Amygdala (tissue), 56 donors: ENCODE measurements at places on chromosomes 3 and 15.

DNA sequence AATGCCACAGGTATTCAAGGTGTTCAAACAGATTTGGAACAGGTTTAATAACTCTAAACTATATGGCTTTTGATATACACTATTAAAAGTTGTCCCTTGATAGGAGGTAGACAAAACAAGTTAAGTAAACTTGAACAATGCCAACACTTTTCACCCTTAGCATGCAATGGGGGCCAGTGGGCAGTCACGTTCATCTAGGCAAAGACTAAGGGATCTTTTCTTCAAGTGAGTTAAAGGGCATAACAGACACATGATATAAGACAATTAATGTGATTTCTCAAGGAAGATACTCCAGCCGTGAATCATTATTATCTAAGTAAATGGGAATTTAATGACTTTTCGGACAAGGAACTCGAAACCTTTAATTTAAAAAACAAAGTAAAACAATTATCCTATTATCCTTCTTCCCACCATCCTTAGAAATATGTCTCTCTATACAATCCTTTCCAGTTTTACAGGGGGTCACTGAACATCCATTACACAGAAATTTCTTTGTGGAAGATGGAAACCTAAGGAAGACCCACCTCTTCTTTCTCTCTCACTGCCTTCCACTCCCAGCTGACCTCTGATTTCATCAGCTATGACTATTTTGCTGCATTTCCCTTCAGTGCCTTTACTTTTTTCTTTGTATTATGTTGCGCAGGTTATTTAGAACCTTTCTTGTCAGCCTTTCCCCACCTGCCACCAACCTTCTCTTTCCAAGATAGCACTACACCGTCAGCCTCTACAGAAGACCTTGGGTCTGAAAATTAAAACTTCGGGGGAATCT is 1.5 kb downstream of the CLDN1 start:
- no peak for DNase-seq

GRCh38 chr3:27708250-27708649 is 13.9 kb downstream of the EOMES start:
- DNase-seq: no peak

GRCh38 chr3:64916192-64916798 is 228.5 kb upstream of the ADAMTS9 start:
- no peak for DNase-seq

DNA sequence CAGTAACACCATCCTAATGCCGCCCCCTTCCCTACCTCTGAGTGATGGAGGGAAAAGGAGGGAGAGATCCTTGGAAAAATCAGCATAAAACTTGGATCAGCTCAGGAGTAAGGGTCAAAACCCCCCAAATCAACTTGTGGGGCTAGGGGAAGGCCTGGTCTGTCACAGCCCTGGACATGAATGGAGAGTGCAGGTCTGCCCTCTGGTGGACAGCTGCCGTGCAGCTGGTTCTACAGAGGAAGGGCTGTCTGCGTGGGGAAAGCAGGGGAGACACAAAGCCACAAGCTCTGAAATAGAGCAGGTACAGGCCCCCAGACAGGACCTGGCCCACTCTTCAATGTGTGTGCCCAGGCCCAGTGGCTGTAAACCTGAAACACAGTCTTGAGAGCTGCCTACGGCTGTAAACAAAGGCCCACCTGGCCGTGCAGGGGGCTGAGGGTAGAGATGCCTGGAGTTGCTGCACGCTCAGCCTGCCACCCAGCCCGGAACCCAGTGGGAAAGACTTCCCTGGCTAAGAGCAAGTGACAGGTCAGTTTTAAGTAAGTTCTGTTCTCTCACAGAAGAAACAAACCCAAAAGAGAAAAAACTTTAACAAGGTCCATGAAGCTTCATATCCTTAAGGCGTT is 16.4 kb downstream of the CLK3 start:
- no peak for DNase-seq

- no peak for DNase-seq
Observed at GRCh38 chr3:125079675-125080045, 23.9 kb upstream of the HEG1 start.

DNA sequence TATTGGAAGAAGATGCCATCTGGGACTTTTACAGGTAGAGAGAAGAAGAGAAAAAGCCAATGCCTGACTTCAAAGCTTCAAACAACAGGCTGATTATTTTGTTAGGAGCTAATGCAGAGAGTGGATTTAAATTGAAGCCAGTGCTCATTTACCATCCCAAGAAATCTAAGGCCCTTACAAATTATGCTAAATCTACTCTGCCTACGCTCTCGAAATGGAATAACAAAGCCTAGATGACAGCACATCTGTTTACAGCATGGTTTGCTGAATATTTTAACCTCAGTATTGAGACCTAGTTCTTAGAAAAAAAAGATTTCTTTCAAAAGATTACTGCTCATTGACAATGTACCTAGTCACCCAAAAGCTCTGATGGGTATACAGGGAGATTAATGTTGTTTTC is 16.2 kb downstream of the ARL14 start:
- DNase-seq: no peak

GRCh38 chr15:94610485-94610884 is 379.1 kb downstream of the MCTP2 start:
- DNase-seq: no peak

- no peak for DNase-seq
Observed at GRCh38 chr3:43528498-43529099, 93.2 kb downstream of the ANO10 start.

DNA sequence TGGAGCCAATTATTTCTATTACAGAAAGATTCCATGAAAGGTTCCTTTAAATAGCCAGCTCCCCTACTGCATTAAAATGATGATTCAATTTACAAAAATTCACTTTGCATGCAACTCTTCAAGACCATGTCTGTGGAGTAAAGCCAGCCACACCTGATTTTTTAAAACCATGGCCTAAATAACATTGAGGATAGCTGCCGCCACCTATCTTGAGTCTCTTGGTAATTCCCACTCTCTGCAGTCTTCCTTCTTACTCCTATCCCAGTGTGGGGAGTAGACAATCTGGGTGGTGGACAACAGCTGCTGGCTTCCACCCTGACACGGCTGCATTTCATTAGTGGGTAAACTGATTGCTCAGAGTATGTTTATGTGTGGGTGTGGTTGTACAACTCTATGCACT is 10.7 kb downstream of the LRTM1 start:
- no peak for DNase-seq

DNA sequence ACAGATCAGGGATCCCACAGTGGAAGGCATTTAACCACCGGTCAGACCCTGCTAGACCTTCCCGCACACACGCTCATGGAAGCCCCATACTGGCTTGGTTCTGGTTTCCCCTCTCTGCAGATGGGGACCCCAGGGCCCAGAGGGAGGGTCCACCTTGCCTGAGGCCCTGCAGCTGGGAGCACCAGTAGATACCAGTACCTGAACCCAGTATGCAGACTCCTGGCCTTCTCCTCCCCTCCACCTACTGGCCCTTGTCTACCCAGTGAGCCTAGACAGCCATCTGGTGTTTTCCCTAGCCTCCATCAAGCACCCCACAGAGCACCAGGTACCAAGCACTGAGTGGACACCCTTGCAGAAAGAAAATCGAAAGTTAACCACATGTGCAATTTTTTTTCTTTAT is 65.1 kb downstream of the MEGF11 start:
- no peak for DNase-seq

DNA sequence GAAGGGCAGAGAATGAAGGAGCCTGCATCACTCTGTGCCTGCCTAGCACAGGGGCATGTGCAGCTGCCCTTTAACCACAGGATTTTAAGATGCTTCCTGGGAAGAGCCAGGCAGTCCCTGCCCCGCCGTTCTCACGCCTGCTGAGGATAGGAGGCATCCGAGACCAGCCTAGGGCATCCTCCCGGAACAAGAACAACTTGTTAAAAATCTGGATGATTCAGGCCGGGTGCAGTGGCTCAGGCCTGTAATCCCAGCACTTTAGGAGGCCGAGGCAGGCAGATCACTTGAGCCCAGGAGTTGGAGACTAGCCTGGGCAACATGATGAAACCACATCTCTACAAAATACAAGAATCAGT is 15.2 kb downstream of the NRROS start:
- no peak for DNase-seq

- DNase-seq: no peak
Observed at GRCh38 chr15:57635300-57635909, 43.7 kb downstream of the MYZAP start.

GRCh38 chr3:64667138-64667537 is 20.7 kb downstream of the ADAMTS9 start:
- DNase-seq: no peak

DNA sequence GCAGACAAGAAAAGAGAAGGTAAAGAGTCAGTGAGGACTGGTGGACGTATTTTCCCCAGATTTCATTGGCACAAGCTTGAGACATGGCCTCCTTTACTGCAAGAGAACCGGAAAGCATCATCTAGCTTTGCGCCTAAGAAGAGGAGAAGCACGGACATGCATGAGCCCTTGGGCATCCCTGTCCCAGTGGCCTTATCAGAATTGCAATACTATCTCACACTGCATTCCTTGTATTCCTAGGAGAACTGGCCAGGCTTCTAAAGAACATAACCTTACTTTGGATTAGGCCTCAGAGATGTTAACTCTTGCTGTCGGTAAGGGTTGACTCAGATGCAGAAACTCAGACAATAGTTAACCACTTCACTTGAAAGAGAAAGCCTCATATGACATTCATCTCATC is 229.5 kb upstream of the PRICKLE2 start:
- no peak for DNase-seq

- no peak for DNase-seq
Observed at GRCh38 chr3:27678234-27678633, 43.9 kb downstream of the EOMES start.

GRCh38 chr3:172846103-172846561 is 95.6 kb downstream of the ECT2 start:
- no peak for DNase-seq

DNA sequence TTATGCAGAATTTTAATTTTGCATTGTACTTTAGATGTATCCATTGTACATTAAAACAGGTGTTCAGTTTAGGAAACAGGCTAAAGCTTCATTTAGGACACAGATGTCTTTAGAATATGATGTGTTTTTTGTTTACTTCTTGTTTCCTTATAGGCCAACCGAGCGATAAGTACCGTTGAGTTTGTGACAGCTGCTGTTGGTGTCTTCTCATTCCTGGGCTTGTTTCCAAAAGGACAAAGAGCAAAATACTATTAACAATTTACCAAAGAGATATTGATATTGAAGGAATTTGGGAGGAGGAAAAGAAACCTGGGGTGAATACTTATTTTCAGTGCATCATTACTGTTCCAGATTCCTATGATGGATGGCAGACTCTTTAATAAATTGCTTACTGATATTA is 29.4 kb downstream of the PLAAT1 start:
- no peak for DNase-seq

- no peak for DNase-seq
Observed at GRCh38 chr15:59244337-59244736, 37.7 kb downstream of the LDHAL6B start.

GRCh38 chr3:177979703-177980102 is 556.5 kb upstream of the KCNMB2 start:
- no peak for DNase-seq

DNA sequence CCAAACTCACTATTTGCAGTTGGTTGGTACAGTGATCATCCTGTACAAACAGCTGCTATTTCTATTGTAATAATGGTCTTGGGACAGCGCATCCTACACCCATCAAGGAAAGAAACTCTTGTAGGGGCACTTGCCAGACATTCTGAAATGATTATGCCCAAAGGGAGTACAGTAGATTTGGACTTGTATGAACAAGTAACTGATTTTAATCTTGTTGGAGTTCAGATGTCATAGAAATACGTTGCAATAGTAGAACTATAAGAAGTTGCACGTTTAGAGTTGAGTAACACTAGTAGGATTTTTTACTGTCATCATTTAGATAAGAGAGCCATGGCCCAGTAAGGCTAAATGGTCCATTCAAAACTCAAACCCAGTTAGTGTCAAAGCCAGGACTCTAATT is 192.8 kb downstream of the SATB1 start:
- DNase-seq: no peak

DNA sequence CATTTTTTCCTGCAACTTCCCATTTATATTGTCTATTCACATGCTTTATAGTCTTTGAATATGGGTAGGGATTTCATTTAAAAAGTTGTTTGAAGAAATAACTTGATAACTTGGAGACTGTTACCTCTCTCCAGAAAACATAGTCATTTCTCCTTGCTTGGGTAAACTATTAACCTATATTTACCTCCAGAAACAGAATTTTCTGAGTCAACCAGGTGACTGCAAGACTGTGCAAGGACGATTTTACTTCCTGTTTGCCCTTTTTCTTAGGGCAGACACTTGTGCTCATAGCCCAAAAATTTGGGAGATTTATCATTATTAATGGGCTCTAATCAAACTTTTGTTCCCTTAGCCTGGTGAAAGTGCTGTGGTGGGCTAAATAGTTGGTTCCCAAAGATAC is 14.3 kb upstream of the MOBP start:
- DNase-seq: no peak

GRCh38 chr3:78258798-78259197 is 1218.9 kb downstream of the ROBO2 start:
- no peak for DNase-seq

DNA sequence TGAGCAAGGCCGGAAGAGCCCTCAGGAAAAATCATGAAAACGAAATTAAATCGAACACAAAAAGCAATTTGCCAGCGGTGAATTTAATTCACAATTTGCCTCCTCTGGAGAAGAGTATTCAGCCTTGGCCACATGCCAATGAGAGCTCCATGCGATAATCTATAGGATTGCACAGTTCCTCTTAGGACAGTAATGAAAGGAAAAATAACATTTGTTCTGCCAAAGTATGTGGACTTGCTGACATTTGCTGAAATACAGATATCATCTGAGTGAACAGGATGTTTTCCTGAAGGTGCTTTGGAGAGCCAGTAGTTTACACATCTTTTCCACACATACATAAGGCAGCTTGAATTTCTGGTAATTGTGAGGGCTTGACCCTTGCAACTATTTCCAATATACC is 188.6 kb upstream of the PDZRN3 start:
- DNase-seq: no peak

DNA sequence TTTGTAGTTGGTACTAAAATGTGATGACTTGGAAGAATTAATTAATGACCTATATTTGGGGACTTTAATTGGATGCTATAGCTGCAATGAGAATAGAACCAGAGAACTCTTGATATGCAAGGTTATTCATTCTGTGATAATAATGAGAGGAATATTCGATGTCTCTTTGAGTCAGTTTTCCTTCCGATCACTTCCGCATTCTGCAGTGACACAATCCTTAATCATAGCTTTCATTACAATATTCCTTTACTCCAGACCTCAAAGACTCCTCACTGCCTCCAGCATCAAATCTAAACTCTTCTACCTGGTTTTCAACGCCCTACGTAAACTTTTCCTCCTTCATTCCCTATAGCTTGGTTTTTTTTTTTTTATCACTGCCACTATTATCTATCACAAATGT is 21.6 kb downstream of the B3GNT5 start:
- no peak for DNase-seq

DNA sequence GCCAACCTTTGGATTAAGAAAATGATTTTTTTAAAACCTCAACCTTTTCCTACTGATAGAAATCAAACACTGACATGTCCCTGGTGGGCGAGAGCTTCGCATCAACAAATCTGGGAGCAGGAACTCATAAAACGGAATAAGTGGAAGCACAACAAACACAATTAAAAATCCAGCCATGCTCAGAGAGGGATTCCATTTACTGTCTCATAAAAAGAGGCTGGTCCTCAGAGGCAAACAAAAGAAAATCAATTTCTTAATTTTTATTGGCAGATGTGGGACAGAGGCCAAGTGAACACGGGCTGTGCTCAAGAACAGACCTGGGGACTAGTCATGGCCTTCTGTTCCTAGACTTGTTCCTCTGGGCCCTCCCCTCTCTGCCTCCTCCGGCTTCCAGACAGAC is 214.5 kb downstream of the NTRK3 start:
- DNase-seq: no peak

GRCh38 chr3:101042996-101043686 is 49.9 kb upstream of the ABI3BP start:
- DNase-seq: no peak
